ENCODE measurements at places on chromosomes 16 and 17.
A peak's percentile ranks its signal among the peaks of the same experiment; 100 is the strongest.

DNA sequence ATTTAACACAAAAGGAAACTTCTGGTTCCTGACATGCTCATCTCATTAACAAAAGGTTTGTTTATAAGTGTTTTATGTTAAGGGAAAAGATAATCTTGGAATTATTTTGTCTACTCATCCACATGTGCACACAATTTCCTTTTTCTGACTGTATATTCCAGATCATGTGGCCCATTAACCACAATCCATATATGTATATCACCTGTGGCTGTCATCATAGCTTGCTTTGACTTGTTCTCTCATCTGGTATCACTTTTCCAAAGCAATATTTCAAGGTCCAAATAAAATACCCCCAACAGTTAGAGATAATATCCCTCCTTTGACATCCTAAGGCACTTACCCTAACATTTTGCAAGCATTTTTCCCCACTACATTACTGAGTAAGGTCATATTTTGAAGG lies 856.1 kb downstream of the CDH11 start:
- no peak for DNase-seq

GRCh38 chr17:17030515-17031211 lies 11.6 kb upstream of the MPRIP start:
- no peak for DNase-seq

DNA sequence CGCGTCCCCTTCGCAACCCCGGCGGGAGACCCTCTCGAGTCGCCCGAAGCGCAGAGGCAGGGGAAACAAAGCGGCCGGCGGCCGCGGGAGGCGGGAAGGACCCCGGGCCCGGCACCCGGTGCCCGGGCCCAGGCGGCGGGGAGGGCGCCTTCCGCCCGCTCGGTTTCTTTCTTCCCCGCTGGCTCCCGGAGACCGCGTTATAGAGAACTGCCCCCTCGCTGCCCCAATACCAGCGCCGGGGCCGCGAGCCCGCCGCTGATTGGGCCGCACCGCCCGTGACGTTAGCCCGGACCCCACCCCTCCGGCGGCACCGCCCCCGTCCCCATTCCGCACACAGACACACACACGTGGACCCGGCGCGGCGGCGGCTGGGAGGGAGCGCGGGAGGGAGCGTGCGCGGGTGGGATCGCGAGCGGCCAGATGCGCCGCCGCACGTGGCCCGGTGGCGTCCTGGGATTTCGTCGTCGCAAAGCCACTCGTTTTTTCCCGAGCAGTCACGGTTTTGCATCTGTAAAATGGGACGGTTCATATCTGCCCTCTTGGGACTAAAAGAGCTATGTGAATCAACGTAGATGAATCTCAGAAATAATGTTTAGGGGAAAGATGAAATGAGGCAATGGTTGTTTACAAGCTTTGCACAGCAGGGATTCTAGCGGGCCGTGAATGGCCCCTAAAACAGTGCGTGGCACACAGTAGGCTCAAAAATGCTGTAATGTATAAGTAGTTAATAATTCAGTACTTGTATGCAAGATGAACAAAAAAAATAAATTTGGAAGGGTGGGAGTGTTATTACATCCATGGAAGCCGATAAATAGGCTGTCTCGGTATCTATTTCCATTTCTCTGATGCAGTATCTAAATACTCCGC lies at the start of gene EPOP:
TSS of gene EPOP (minus strand) at position 209 of the 867 bp plus-strand sequence. CDS start 462 bp downstream, outside the sequence.
- DNase-seq = peak; percentile 91

DNA sequence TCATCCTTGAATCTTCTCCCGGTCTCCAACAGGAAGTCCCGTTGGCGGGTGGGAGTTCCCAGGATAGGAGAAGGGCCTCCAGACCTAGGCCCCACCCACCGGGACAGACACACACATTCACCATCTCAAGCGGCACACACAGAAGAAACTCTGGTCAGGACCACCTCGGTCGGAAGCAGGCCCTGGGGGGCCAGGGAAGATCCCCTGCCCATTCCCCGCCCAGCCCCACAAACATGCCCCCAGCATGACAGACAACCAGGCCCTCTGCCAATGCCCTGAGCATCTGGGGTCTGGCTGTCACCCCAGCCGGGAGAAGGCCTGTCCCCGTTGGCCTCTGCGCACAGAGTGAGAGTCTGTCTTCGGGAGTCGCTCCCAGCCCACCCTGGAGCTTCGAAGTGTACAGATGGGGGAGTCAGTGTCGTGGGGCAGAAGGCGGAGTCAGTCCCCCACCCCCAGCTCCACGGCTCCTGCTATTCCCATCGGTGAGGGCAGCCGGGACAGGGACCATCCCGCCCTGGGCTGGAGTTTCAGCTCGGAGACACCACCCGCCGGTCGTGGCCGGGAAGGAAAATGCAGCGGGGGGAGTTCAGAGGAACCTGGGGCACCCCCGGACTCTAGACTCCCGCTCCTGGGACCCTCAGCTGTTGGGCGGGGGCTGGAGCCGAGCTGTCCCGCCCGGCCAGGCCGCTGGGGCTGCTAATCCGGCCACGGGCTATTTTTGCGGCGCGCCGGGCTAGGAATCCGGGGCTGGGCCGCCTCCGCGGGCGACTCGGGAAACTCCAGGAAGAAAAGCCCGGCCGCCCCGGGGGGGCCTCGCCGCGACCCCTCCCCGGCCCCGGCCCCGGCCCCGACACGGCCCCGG lies 660 bp downstream of the RHBDF1 start:
- no peak for DNase-seq

DNA sequence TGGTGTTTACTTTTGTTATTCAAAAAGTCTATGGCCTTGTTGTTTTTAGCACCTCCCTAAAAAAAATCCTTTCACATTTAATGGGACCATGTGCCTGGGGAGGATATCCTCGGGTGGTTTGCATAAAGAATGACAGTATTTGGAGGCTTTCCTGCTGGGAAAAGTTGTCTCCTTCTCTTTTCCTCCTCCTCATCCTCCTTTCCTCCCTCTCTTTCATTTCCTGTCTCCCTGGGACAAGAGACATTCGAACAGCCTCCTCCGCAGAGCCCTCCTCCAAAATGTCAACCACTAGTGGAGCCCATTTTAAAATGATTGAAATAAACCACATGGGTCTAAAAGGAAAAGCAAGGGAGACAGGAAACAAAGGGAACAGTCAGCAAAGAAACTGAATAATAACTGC lies 67.4 kb downstream of the MYH13 start:
- no peak for DNase-seq

GRCh38 chr16:88977812-88978607 lies 1.0 kb upstream of the CBFA2T3 start:
- DNase-seq = no peak

DNA sequence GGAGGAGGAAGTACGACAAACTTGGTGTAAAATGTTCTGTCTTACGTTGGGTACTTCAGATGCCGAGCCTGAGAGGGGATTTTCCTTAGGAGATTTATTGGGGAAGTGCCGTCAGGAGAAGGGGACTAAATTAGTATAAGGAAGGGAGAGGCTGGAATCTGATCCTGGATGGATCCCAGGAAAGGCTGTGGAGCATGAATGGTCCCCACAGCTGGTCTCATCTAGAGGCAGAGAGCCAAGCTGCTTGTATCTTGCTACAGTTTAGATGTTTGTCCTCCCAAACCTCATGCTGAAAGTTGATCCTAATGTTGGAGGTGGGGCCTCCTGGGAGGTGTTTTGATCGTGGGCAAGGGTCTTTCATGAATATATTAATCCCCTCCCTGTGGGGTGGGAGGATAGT lies 798.4 kb upstream of the EEF2KMT start:
- DNase-seq = no peak

DNA sequence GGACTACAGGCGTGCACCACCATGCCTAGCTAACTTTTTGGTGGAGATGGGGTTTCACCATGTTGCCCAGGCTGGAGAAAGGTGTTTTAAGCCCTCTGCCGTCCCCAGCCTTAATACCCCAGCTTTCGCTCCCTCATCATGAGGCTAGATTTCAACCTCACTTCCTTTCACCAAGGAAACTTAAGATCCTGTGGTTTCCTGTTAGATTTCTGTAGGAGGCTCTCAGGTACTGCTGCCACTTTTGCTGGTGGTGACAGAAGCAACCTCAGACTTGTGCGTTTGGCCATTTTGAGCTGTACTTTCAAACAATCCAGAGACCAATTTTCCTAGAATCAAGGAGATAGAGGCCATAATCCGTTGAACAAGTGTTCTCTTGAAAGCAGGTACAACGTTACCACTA lies 36.2 kb downstream of the MPHOSPH6 start:
- no peak for DNase-seq

DNA sequence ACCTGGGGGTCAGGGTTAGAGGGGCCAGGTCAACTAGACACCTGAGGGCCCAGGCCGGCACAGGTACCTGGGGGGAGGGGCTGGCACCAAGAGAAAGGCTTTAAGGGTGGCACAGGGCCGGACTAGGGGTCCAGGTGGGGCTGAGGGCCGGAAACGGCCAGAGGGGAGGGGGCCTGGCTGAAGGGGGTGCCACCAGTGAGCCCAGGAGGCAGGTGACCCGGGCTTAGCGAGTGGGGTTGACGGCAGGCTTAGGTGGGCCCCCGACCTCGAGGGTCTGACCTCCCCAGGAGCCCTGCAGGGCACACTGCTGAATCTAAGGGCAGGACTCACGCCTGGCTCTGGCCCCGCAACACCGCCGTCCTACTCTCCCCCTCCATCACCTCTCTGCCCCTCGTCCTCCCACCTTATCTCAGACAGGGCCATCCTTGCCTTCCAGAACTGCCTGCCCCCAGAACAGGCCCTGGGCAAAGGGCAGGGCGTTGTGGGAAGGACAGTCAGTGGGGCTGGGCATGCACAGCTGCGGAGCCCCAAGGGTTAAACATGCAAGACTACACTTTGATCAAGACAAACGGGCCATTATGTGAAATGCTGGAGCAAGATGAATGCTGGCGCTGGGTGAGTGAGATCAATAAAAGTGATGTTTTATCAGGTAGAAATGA lies 44.4 kb downstream of the ACTG1 start:
- DNase-seq = no peak

DNA sequence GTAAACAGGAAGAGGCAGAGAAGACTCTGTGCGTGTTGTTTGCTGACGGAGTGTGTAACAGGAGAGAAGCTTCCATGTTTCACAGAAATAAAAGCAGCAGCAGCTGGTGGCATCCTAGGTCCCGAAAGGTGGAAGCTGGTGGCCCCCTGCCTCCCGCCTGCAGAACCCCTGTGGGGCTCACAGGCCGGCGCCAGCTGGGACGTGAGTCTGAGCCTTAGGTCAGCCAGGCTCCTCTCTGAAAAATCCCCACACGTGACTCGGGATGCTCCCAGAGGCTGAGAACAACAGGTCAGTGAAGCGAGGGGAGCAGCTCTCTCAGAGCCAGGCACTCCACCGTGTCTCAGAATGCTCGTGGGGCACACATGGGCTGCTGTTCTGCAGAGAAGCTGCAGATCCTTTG lies 27.4 kb downstream of the TMEM204 start:
- DNase-seq = no peak

GRCh38 chr16:90034504-90034903 lies 15.2 kb upstream of the DBNDD1 start:
- no peak for DNase-seq

DNA sequence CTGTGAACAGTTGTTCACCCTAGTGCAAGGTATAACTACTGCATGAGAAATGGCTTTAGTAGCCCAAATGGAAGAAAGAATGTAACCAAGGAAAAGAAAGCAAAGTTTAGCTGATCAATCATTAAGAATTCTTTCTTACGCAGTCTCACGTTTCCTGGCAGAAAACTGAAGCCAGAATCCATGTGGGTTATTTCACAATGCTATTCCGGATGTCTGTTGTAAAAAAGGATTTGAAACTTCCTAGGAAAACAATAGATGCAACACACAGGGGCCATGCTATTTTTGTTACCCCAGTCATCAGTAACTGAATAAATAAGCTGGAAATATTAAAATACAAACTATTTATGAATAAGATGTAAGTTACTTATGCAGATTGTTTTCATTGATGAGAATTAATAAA lies 802.5 kb downstream of the CDH8 start:
- DNase-seq = no peak

DNA sequence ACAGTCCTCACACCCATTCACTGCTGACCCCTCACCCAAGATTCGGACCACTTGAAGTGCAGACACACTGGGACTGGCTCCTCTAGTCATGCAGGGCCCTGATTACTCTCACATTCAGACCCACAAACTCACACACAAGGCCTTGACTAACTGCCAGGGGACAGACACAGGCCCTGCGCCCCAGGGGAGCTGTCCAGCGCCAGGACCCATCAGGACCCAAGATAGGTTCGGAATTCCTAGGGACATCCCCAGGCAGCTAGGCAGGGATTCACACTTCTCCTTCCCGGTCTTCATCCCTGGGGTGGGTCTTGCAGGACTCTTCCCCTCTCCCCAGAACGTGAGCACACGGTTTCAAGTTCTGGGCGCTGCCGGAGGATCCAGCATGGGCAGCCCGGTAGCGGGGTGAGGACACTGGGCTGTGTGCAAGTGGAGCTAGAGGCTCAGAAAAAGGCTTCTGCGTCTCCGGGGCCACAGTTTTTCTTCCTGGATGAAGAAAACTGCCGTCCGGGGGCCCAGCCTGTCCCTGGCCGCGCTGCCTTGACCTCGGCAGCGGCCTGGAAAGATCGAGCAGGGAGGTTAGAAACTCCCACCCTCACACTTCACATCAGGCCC lies 1.6 kb downstream of the SEZ6 start:
- DNase-seq = no peak

GRCh38 chr16:27291106-27291505 lies 22.5 kb upstream of the NSMCE1 start:
- DNase-seq = no peak

- DNase-seq = no peak
Measured at GRCh38 chr16:57571098-57571497, 28.7 kb downstream of the ADGRG5 start.

GRCh38 chr16:13376174-13376573 lies 474.8 kb downstream of the SHISA9 start:
- no peak for DNase-seq

- DNase-seq = no peak
Measured at GRCh38 chr17:50262001-50262794, 12.1 kb upstream of the TMEM92 start.

GRCh38 chr16:66266436-66267291 lies 99.8 kb upstream of the CDH5 start:
- DNase-seq = no peak

GRCh38 chr16:68179196-68179795 lies 56.6 kb downstream of the ESRP2 start:
- no peak for DNase-seq

GRCh38 chr16:47731252-47731651 lies 270.1 kb downstream of the PHKB start:
- no peak for DNase-seq

GRCh38 chr17:68377771-68378267 lies 79.5 kb downstream of the WIPI1 start:
- DNase-seq = no peak

DNA sequence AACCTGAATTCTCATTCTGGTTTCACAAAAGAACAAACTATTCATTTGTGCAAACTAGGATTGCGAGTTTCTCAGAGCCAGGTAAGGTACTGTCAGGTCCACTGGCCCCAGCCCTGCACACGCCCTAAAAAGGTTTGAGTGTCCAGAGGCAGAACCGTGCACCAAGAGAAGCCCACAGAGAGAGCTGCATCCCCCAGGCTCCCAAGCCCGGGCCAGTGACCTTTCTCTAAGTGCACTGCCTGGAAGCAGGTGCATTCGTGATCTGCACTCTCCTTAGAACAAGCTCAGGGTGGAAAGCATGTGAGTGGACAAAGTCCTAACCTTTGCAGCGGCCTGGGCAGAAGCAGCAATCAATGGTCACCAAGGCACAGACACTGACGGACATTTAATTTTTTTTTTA lies 26.8 kb downstream of the MEAK7 start:
- DNase-seq = no peak

All from stimulated activated CD4-positive, alpha-beta T cell treated with anti-CD3 and anti-CD28 coated beads, Interleukin-1b, Interleukin-23, amount 100 ng/mL, for 1 hour (primary cell).